ENCODE measurements at places on chromosomes 7 and 10. TPM values are rescaled to one million over a fixed set of nuclear protein-coding genes. Genes with fewer than 3 reads are reported as not detected.

- no peak for DNase-seq
Measured at GRCh38 chr7:112337892-112338291, 112.4 kb upstream of the IFRD1 start.

- no peak for DNase-seq
Measured at GRCh38 chr7:138325434-138325833, 134.6 kb upstream of the TRIM24 start.

The SAMD9L gene
- total RNA-seq = 55.6 TPM

- peak; percentile 69 for DNase-seq
Measured at GRCh38 chr10:5628451-5629302, 37.7 kb downstream of the ASB13 start.

DNA sequence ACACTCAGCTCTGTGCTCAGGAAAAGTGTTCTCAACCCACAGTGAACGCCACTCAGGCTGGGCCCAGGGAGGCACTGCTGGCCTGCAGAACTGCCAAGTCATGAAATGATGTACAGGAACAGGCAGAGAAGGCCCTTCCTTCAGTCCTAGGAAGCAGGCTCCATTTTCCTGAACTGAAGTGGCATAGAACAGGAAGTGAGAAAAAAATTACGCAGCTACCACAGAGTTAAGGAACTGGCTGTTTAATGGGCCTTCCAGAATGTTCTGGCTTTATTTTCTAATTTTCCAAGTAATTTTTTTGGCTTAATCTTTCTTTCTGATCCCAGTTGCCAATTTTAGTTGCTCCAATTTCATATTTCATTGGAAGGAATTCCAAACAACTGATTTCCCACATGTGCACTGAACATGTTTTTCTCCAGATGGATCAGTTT, 39.3 kb downstream of the LRRC18 start:
- no peak for DNase-seq

DNA sequence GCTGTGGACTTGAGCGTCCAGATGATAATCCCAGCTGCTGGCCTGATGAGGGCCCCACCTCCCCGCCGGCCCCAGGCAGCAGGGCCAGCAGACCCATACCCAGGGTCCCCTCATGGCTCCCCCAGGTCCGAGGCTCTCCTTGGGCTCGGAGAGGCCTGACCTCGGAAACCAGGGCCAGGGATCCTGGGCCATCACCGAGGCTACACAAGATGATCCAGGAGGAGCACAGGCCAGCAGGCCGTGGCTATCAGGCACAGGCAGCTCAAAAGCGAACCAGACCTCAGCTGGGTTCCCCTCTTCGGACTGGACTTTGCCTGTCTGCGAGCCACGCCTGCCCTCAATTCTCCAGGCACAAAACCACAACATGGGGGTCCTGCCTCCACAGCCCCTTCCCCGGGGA, 17.4 kb downstream of the PDGFA start:
- DNase-seq = no peak

GRCh38 chr7:28608731-28609130, 196.4 kb downstream of the CREB5 start:
- DNase-seq = no peak

DNA sequence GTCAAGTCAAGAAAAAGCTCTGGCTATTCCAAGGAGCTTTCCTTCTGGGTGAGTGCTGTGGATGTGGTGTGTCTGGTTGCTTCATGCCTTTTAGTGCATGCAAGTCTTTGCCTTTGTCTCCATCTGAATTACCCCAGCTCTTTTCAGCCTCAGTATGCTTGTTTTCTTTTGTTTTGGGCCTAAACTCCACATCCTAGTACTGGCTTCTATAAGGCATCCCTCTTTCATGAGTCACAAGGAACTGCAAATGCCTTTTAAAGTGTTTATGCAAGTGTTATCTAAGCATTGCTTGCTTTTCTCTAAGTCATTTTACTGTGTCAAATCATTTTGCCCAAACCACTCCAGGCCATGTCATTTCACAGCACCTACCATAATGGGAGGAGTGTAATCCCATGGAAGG, 132.1 kb downstream of the PLCE1 start:
- DNase-seq = peak; percentile 85

DNA sequence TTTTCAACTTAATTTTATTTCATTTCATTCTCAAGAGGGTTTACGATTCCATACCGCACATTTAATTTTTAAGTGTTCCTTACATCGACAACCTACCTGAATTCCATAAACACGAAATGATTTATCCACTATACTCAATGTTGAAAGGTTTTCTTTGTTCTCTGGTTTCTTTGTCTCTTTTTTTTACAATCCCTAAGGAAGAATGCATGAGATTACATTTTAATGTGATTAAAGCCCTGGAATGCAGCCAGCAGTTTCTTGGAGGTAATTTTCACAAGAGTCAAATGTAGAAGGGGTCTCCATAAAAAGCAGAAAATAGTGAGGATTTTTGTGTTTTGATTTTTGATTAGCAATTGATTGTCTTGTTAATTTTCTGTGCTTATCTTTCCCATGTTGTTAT, 59.2 kb upstream of the ADCY1 start:
- no peak for DNase-seq

The LRRN3 gene
- 2.2 TPM for total RNA-seq

DNA sequence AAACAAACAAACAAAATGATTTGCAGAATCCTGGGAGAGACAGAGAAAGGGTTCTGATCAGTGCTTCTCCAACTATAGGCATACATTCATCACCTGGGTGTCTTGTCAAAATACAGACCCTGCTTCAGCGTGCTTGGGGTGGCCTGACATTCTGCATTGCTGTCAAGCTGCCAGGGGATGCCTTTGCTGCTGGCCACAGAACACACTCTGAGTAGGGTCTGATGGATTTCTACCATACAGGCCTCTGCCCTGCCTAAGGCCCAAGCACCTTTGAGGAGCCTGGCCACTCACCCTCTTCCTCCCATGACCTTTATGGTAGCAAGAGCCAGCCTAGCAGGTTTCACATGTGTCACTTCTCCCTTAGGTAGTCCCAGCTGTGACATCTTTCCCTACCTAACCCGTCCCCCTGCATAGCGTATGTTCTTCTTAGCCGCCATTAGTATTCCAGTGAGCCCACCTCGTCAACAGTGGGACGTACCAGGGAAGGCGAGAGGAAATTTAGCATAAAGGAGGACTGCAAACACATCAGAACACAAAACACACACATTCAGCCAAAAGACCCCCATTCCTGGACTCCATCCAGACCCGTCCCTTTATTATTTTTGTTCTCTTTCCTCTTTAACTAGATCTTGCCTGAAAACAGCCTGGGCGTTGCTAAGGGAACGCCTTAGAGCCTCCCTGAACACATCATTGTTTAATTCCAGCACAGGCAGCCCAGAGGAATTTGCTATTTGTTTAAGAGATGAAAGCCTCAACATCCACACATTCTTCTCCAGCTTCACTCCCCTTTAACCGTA, 43.9 kb upstream of the PODXL start:
- peak; percentile 60 for DNase-seq

GRCh38 chr7:129951226-129952085, 1.3 kb downstream of the UBE2H start:
- DNase-seq = peak; percentile 25

The CLRN3 gene
- total RNA-seq = not detected

GRCh38 chr10:69461243-69462025, 10.2 kb downstream of the TSPAN15 start:
- DNase-seq = no peak

DNA sequence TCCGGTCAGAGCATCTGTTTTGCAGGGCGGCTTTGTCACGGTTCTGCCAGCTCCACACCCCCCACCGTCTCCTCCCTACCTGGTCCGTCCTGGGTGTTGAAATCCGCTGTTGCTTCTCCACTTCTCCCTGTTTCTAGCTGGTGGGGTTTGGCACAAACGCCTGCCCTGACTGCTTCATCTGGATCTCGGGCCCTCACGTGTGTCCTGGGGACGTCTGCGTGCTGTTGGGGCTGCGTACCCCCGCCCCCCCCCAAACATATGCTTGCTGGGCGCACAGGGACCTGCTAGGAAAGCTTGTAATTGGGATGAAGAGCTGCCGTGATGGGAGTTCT, 11.3 kb downstream of the AMZ1 start:
- no peak for DNase-seq

GRCh38 chr7:1257221-1257620, 24.5 kb downstream of the UNCX start:
- DNase-seq = no peak

GRCh38 chr10:117788911-117789310, 246.4 kb downstream of the EMX2 start:
- no peak for DNase-seq

DNA sequence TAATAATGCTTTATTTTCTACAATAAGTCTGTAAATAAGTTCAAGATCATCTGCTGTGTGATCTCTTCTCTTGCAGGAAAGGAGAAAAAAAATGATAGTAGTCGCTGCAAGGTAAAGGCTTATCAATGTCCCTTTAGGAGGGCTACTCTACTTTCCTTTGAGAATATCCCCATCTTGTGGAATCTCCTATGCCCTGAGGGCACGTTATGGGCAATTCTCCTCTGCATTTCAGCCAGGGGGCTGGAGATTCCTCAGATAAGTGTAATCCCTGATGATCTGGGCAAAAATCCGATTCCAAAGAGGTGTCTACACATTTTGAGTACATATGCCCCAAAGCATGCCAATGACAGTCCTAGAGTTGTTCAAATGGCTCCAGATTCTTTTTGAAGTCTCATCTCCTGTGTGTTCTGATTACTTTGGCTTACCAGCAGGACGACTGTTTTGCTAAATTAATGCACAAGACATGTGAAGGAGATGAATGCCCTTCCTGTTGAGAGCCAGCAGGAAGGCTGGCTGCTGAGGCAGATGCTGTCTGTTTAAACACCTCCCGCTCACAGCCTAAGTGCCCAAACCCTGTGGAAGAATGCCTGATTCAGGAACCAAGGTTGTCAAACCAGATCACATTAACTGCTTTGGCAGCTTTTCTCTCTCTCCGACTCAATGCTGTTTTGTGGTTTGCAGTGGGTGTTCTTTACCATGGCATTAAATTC, 171.2 kb upstream of the COL1A2 start:
- peak; percentile 64 for DNase-seq

DNA sequence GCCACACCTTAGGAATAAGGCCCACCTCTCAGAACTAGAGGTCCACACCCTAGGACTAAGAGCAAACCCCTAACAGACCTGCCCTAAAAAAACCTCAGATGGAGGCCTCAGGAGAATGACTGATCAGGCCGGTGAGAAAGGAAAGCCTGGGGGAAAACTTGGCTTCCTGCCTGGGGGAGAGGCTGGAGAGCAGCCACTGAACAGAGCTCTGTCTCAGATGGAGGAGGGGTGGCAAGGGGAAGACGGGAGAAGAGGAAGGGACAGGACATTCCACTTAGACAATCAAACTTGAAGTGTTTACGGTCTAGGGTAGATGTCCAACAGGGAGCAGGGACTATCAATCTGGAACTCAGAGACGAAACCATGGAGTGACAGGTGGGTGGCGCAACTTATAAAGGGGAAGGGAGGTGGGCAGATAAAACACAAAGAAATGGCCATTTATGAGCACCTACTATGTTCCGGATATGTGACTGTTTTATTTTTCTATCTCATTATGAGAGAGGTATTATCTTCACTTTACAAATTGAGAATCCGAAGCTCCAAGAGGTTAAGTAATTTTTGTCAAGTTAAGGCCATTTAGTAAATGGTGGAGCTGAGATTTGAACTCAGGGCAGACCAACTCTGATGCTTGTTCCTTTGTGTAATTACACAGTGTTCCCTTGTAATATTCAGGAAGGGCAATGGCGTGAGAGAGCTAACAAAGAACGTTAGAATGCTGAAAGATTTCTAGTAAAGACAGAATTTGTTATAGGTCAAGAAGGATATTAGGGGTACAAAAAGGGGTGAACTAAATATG, 82.6 kb downstream of the DNMBP start:
- DNase-seq = peak; percentile 63

DNA sequence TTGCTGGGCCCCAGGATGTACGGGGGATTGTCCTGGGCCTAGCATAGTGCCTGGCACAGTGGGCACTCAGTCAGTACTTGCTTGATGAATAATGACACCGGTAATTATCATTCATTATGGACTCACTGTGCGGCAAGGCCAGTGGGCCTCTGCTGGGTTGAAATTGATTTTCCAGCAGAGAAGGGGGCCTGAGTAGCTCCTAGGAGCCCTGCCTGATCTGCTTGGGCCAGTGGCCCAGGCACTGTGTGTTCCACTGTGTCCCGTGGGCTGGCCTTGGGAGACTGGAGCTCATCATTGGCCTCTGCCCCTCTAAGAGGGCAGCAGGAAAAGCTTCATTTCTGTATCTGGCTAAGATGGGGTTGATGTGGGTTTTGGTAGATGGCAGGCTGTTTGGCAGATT, 1.4 kb downstream of the CHST3 start:
- DNase-seq = no peak

GRCh38 chr10:50625649-50626132, 1.9 kb upstream of the SGMS1 start:
- DNase-seq = no peak

DNA sequence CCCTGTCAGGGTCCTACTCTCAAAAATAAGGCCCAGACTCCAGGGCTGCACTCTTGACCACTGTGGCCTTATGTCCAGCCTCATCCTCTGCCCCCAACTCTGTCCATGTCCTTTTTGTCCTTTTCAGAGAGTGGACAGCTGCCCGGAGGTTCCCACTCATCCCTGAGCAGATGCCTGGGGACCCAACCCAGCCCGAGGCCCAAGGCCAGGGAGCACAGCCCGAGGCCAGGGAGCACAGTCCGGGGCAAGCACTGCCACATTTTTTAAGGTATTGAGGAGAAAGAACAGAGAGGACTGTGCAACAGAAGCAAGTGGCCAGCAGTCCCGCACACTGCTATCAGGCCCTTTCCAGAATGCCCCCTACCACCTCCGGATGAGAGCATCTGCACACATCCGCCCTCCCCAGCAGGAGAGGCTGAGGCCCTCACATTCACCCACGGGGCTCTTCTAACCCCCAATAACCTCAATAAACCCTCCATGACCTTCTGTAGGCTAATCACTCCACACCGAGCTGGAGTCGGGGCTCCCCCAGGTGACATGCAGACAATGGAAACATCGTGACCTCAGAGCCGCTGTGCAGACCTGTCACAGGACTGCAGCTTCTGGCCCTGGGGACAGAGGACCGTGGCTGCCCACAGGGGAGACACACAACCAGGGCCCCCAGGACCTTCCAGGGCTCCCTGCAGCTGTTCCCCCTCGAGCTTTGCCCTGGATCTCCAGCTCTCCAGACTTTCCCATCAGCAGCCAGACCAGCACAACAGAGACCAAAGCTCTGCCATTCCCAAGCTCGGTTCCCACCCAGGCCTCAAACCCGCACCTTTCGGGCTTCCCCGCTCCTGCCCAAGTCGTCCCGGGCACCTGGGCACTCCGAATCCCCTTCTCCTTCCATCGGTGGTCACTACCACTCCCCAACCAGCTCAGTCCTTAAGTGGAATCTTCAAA, 51.4 kb downstream of the CAMK2B start:
- DNase-seq = no peak

- peak; percentile 0 for DNase-seq
Measured at GRCh38 chr7:123916240-123916724, 8.8 kb upstream of the SPAM1 start.

DNA sequence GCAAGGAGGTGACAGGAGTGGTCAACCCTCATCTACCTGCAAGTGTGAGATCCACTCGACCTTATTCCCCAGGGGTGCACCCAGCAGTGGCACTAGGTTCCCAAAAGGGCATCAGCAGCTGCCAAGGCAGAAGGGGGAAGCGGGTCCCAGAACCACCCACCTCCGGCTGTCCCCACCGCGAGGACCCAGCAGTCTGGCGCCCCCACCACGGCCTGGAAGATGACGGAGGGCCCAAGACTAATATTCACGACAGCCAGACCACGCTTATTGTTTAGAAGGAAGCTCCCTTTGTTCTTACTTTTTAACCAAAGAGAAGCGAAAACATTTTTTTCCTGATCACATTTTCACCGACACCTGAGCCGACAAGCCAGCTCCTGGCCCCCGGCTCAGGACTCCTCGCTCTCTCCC, 3.6 kb upstream of the EVX1 start:
- no peak for DNase-seq

The NOC3L gene
- total RNA-seq = 20.2 TPM

The PTPRZ1 gene
- 1.6 TPM for total RNA-seq

All from astrocyte (in vitro differentiated cells and primary cell).